ENCODE measurements at places on chromosomes 11 and 22. TPM values are rescaled to one million over a fixed set of nuclear protein-coding genes. Genes with fewer than 3 reads are reported as not detected.
A peak's percentile ranks its signal among the peaks of the same experiment; 100 is the strongest.

DNA sequence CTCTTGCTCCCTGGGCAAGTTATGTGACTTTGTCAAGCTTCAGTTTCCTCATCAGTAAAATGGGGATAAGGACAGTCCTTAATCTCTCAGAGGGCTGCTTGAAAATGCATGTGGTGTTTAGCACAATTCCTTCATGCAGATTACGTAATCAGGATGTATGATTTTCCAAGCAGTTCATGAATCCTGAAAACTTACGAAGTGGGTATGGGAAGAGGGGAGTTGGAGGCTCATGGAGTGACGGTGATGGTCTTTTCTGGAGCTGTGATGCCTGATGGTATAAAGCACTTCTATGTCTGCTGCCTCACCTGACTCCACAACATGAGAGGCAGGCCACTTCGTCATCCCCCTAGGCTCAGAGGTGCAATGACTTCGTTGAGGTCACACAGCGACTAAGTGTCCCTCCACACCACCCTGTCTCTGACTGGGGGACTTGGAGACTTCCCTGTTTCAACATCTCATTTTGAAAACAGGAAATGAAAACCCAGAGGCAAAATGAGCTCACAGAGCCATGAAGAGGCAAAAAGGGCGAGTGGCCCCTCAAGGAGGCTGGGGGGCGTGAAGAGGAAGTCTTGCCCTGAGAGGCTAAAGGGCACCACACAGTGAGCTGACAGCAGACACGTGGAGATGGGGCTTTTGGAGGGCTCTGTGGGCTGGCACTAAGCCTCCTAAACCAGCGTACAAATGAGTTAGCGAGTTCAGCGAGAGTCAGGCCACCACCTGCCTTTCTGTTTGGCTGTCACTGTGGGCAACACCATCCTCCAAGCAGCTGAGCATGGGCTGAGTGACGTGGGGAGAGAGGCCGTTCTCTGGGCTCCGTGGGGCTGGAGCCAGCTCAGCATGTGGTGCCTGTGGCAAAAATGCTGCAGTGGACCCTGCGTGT is 10.1 kb downstream of the MCM5 start:
- peak; percentile 55 for DNase-seq

GRCh38 chr11:74147199-74147929 is 23.4 kb downstream of the C2CD3 start:
- DNase-seq: no peak

GRCh38 chr11:15695096-15695721 is 580.5 kb downstream of the INSC start:
- DNase-seq: no peak

DNA sequence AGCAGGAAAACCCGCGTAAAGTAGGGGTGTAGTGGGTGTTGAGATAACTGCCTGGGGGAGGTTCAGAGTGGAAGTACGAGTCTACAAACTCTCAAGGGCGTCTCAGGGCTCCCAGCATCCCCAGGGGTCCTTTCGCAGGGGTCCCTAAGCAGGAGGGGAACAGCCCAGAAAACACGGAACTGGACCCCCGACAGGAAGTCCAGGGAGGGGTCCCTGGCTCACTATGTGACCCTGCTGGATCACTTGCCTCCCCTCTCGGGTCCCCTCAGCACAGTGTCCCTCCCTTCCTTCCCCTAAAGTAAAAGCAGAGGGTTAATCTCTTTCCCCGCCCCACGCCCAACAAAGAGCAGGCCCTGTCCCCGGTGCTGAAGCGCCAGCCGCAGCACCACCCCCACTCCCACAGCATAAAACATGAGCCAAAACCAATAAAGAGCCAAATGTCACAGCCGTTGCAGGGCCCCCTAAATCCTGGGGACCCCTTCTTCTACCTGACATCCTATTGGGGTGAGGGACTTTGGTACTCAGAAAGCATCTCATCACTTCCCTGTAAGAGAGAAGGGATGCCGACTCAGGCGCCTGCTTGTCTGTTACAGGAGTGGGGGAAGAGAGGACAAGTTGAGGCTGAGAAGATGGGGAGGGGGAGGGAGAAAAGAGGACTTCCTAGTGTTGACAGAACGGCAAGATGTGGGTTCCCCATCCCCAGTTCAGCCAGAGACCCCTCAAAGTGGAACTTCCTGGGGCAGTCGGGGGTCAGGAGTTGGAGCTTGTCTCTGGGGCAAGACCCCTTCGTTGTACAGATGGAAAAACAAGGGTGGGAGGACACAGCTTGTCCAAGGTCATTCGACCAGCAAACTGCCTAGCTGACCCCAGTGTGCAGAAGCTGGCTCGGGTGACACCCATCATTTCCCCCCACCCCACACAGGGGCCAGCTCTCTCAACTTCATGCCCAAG is 1.4 kb upstream of the NEFH start:
- DNase-seq: peak; percentile 56

DNA sequence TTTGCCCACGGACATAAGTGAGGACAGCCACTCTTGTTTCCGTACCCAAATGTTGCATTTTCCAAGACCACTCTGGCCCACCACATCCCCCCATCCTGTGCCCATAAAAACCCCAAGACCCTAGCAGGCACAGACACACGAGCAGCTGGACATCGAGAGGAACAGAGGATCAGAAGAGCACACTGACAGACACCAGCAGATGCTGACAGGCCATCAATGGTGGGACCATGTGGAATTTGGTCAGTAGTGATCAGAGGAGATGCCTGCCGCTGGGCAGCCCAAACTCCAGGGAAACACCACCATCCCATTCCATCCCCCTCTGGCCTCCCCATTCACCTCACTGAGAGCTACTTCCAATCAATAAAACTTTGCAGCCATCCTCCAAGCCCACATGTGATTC is 87.0 kb downstream of the DLG2 start:
- DNase-seq: peak; percentile 16

Gene RAB38
- 5.6 TPM for total RNA-seq

- no peak for DNase-seq
Observed at GRCh38 chr11:87739261-87739660, 436.0 kb downstream of the RAB38 start.

Gene DDI1
- not detected for total RNA-seq

Gene TEAD1
- 131 TPM for total RNA-seq

Gene MS4A6E
- not detected for total RNA-seq

Gene FAM227A
- total RNA-seq: 1.9 TPM

Gene EPS8L2
- total RNA-seq: 88.3 TPM

GRCh38 chr11:38582151-38582550 is 1984.1 kb upstream of the RAG2 start:
- DNase-seq: no peak

GRCh38 chr11:38672445-38672844 is 2074.4 kb upstream of the RAG2 start:
- DNase-seq: no peak
